Suppressor macrophage treated with lipopolysaccharide for 4 hours (primary cell): ENCODE measurements at places on chromosomes 2 and 18.

DNA sequence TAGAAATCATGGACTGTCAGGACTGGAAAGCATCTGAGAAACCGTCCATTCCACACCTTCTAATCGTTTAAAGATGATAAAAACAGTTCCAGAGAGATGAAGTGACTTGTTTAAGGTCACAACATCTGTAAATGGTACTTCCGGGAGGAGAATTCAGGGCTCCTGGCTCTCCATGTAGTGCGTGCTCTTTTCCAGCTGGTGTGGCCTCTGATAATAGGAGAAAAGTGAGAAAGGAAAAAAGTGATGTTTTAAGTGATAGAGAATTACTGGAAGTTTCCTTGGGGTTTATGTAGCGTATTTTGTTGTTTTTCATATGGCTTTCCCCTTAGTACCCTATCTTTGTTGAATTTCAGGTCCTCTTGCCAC is 663 bp downstream of the C2orf49 start:
- DNase-seq, result peak; percentile 28

DNA sequence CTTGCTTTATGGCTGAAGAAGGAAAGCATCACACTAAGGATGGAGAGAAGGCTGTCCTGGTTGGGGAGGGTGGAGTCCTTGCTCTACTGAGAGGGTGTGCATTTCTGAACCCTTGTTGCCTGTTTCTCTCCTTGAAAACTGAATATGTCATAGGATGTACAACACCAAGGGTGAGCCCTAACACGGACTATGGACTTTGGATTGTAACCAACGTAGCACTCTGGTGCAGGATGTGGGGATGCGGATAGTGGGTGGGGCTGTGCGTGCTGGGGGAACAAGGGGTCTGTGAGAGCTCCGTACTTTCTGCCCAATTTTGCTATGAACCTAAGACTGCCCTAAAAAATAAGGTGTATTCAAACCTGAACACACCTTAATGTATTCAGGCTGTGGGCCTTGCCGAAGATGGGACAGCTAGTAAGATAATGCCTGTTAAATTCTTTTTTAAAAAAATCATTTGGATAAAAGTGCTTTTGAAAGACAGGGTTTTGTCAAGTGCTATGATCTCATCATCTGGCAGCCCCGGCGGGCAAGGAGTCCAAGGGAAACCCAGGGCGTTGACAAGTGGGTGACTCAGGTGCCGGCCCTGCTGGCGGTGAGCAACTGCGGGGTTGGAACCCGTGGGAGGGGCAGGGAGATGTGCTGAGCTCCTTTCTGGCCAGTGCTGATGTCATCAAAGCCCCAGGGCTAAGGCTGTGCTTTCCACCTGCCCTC is 54.0 kb downstream of the GATA6 start:
- peak; percentile 11 for DNase-seq

GRCh38 chr2:233240897-233241296 is 10.6 kb upstream of the ATG16L1 start:
- DNase-seq, result no peak

DNA sequence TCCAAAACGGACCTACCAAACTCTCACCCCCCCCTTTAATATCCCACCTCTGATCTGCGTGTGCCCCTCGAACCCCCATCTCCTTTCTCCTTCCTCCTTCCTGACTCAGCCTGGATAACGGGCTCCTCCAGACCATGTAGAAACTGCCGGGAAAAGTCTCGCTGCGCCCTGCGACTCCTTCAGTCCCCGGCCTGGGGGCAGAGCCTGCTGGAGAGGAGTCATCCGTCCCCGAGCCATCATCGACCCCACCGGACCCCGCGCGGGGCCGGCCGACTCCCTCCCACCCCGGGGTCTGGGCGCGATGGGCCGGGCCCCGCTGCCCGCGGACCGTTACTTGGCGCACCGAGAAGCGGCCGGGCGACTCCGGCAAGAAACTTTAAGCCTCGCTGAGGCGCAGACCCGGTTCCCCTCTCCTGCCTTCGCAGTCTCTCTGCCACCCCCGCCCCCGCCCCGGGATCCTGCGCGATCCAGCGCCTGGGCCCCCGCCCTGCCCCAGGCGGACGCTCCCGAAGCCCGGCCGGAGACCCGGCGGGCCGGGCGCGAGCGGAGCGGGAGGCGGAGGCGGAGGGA is 3.4 kb downstream of the ZEB2 start:
- peak; percentile 65 for DNase-seq

- DNase-seq, result no peak
Measured at GRCh38 chr2:50538147-50538546, 493.8 kb downstream of the NRXN1 start.

DNA sequence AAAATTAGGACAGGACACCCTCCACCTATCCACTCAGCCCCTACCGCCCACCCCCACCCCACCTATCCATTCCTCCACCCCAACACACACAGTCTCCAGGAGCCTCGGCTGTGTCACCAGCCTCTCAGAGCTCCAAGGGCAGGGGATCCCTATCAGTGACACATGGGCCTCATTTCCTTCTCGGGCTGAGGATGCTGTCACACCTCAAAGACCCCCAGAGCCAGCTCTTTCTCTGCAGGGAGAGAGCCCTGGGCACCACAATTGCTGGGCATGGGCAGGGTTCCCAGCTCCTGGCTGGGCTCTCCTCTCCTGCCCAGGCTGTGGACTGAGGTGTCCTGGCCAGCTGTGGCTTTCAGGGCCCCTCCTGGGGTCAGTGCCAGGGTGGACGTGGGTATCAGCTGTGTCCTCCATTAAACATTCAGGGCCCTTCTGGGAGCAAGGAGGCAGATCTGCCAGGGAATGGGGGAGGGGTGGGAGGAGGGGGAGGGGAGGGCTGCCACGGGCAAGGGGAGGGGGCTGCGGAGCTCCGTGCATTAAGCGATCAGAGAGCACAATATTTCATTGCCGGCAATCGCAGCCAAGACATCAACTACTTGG is 14.3 kb upstream of the ECEL1 start:
- no peak for DNase-seq

DNA sequence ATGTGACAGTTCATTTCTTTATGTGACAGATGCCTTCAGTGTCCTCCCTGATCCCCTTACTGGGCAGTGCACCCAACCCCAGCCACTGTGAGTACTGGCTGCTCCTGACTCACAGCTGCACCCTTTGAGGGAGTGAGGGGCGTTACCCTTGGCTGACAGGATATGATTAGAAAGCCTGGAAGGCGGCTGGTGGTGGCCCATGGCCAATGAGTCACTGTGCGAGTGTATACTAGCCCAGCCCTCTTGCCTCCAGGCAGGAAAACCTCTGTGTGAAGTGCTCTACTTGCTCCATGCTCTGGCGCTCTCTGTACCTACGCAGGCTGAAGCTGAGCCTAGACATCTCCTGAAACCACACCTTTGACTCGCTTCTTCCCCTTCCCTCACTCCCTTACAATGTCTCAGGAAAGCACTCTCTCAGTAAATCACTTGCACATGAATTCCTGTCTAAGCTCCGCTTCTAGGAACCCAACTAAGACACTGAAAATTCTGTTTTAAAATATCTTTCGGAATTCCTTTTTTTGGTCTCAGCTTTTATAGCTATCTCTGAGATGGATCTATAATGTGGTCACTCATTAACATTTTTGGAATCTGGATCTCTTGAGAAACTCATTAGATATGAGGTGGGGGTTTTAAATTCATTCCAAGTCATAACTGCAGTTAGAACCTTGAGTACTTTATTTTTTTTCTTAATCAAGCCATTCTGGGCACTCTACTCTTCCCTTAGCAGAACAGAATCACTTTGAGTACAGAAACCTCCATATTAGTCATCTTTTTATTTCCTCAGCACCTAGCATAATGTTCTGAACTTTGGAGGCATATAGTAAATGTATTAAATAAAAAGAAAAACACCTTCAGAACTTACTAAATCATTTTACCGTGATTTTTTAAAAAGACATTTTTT is 25.3 kb upstream of the STAM2 start:
- peak; percentile 92 for DNase-seq

DNA sequence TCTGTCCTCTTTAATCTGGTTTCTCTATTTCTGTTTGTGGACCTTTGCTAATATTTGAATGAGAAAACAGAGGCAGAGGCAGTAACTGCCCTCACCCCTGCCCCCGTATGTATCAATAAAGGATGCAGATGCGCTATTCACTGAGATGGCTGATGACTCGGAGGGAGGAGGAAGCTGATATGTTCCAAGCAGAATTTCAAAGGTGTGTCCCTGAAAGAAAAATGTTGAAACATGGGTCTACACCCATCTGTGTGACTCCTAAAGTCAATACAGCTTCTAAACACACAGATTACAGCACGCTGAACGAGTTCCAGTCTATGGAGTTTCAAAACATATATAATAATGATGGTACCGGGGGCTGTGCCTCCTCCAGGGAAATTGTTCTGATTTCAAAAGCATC is 38.8 kb downstream of the EPHA4 start:
- DNase-seq, result no peak

DNA sequence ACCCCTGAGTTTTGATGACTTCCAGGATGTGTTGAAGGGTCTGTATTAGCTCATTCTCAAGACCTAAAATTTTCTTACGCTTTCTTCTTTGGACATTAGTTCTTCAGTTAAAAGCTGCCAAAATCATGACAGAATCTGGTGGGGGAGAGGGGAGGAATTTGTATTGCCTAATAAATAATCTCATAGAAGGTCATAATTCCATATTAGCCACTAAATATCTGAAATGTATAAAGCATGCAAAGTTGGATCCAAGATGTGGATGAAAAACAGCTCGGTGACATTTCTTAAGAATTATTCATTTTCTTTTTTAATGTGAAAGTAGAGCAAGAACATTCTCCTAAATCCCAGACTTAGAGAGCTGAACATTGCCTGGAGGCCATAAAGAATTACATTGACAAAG is 120.1 kb downstream of the MMADHC start:
- DNase-seq, result no peak

DNA sequence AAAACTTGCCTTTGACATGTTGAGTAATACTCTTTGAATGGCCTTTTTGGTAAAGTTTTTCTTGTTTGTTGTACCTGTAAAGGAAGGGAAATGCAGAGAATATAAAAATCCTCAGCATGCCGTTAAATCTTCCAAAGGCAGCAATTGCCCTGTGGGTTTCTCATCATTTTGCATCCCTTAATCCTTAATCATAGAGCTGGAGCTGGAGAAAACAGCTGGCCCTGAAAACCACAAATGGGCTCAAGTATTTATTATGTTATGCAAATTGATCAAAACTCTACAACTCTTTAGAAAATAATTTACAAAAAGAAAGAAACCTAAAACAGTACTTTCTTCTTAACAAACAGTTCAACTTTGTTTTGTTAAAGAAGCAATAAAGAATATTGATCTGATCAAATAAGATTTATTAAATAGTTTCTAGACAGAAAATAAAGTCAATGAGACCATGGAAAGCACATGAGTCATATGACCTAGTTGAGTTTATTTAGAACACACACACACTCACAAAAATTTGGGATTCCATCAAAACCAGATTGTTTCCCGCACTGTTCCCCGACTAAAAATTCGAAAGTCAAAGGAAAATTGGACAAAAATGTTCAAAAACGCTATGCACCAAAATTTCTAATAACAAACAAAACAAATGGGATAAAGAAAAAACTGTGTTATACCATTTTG is 309.0 kb downstream of the GULP1 start:
- no peak for DNase-seq

- no peak for DNase-seq
Measured at GRCh38 chr2:21034156-21034971, 9.5 kb downstream of the APOB start.

DNA sequence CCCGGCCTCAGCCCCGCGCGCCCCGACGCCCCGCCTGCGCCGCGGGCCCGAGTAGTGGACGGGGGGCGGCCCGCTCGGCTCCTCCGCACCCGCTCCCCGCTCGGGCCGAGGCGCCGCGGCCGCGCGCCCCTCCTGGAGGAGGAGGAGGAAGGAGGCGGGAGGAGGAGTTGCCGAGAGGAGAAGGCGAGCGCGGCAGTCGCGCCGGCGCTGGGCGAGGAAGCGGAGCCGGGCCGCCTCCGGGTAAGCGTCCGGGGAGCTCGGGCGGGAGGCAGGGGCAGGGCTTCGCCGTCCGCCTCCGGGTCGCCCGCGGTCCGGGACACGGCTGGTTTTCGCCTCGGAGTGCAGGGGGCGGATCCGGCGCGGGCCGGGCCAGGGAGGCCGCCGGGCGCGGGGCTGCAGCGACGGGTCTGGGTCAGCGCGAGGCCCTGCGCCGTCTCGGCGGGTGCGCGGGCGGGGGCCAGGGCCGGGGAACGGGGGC is at the start of gene SOCS6:
Gene SOCS6, plus strand, starts transcription at position 195 of the 478 bp plus-strand sequence. CDS start 35,624 bp downstream, outside the sequence.
- peak; percentile 78 for DNase-seq

GRCh38 chr2:189153619-189154018 is 25.9 kb downstream of the COL5A2 start:
- no peak for DNase-seq

GRCh38 chr2:40289771-40290404 is 162.0 kb downstream of the SLC8A1 start:
- DNase-seq, result no peak

- no peak for DNase-seq
Measured at GRCh38 chr2:46142546-46143428, 154.4 kb upstream of the EPAS1 start.

- no peak for DNase-seq
Measured at GRCh38 chr2:100376836-100377235, 40.6 kb downstream of the CHST10 start.

DNA sequence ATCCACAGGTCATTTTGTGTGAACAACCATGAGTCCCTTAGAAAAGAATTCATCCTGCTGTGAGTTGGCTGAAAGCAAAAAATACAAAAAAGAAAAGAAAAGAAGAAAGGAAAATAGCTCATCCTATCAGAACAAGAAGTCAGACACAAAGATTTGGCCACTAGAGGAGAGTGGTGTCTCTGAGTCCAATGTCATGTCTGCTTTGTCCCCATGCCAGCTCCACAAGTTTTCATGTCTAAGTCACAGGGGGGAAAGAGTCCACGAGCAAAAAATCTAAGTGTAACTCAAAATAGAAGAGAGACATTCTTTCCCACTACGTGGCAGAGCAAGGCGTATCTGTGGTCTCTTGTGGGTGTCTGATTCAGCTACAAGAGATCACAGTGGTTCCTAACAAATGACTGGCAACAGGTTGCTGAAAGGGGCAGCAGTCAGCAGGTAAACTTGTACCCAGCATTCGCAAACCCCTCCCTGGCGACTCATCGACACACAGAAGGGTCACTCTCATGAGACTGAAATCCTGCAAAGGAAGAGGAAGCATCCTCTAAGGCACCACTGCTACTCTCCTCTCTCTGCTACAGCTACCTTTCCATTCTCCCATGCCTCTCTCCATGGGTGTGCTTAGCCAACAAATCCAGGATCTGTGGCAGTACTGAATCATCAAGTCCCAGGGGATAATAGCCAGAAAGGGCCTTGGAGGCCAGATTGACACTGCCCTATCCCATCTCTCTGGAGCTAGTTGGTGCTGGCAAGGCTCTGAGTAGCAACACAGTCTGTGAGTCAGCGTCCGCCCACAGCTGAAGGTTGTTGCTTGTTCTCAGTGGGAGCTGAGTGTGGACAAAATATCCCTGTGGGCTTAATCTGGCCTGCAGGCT is 123.0 kb upstream of the SLC39A10 start:
- DNase-seq, result peak; percentile 75
